Esophagus mucosa (tissue), 1 donor: ENCODE measurements at places on chromosomes 2 and 18. TPM values are rescaled to one million over a fixed set of nuclear protein-coding genes. Genes with fewer than 3 reads are reported as not detected.

Gene HOXD9
- 1.1 TPM for total RNA-seq

DNA sequence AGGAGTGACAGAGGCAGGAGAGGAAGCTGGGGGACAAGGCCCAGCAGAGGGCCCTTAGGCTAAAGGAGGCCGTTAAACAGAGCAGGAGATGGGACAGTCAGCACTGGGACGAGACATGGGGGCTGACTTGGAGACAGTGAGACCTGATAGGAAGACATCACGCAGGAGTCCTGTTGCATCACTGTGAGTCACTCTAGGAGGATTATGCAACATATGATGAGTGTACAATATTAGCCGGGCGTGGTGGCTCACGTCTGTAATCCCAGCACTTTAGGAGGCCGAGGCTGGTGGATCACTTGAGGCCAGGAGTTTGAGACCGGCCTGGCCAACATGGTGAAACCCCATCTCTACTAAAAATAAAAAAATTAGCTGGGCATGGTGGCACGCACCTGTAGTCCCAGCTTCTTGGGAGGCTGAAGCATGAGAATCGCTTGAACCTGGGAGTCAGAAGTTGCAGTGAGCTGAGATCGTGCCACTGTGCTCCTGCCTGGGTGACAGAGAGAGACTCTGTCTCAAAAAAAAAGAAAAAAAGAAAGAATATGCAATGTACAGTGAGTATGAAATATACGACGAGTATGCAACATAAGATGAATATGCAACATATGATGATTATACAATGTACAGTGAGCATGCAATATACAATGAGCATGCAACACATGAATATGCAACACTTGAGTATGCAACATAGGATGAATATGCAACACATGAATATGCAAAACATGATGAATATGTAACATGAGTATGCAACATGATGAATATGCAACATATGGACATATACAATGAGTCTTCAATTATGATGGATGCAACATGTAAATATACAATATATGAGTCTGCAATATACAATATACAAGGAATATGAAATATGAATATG, 83.3 kb upstream of the ID2 start:
- ATAC-seq: peak; percentile 96

- no peak for ATAC-seq
Measured at GRCh38 chr18:58501066-58501896, 127.6 kb downstream of the ALPK2 start.

DNA sequence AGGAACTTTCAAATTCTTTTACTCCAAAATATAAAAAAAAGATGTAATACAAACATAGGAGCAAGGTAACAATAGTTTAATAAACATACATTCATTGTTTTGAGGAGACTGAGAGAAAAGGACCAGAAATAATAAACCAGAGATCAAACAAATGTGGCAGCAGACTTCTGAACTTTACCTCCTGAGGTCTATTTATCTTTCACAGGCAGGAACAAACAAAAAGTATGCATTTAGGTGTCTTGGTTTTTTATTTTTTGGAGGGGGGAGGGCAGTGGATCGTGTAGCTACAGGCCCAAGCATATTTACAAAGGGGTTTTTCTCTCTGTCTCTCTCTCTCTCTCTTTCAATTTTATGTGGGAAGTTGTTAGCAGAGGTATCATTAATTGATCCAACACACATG, 5.6 kb downstream of the PPP4R1 start:
- no peak for ATAC-seq

Gene C2orf49
- 9.4 TPM for total RNA-seq

- ATAC-seq: peak; percentile 34
Measured at GRCh38 chr2:216546641-216547403, 48.2 kb downstream of the RPL37A start.

- ATAC-seq: no peak
Measured at GRCh38 chr2:227503433-227504406, 31.8 kb downstream of the AGFG1 start.

- no peak for ATAC-seq
Measured at GRCh38 chr2:219388907-219389156, 1.1 kb upstream of the DNPEP start.

GRCh38 chr2:84969511-84970209, 1.3 kb upstream of the KCMF1 start:
- no peak for ATAC-seq

DNA sequence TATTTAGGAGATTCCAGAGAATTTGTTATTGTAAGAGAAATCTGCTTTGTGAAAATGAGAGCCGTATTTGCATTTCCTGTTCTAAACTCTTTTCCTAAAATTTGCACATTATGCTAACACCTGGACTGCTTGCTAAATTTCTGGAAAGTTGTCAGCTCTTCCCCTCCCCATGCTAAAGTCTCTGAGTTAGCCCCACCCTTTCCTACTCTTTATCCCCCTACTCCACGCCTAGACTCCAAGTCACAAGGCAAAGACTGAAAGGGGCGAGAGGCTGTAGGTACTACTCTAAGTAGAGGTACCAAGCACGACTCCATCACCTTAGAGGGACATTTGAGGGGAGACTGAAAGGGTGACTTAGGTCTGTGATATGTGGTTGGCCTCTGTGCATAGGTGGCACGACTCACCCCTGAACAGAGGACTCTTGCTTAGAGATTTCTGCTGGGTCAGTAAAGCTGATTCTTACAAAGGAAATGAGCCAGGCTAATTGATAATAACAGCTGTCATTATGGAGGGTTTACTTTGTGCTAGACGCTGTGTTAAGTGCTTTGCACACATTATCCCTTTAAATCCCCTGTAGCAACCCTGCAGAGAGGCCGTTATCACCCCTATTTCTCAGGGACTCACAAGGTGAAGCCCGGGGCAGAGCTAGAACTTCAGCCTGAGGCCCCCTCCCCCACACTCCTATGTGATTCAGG, 373.5 kb downstream of the EN1 start:
- no peak for ATAC-seq

DNA sequence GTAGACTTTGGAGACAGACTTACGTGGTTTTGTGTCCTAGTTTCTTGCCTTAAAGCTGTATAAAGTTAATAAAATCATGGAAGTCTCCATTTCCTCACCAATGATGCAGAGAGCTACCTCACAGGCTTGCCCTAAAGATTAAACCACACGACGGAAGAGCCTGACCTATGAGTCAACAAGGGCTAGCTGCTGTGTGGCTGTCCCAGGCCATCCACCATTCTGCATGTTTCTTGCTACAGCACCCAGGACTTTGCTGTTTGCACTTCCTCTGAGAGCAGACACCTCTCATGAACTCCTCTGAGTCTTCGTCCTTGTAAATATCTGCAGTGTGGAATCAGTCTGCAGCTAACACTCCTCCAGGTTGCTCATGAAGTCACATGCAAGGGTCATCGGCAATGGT, 160.0 kb upstream of the TRIB2 start:
- ATAC-seq: peak; percentile 49

GRCh38 chr18:56492136-56492535, 146.3 kb downstream of the TXNL1 start:
- ATAC-seq: no peak

GRCh38 chr2:198712485-198712884, 745.3 kb downstream of the SATB2 start:
- ATAC-seq: no peak

- peak; percentile 47 for ATAC-seq
Measured at GRCh38 chr2:199471443-199472057, 13.8 kb upstream of the SATB2 start.

DNA sequence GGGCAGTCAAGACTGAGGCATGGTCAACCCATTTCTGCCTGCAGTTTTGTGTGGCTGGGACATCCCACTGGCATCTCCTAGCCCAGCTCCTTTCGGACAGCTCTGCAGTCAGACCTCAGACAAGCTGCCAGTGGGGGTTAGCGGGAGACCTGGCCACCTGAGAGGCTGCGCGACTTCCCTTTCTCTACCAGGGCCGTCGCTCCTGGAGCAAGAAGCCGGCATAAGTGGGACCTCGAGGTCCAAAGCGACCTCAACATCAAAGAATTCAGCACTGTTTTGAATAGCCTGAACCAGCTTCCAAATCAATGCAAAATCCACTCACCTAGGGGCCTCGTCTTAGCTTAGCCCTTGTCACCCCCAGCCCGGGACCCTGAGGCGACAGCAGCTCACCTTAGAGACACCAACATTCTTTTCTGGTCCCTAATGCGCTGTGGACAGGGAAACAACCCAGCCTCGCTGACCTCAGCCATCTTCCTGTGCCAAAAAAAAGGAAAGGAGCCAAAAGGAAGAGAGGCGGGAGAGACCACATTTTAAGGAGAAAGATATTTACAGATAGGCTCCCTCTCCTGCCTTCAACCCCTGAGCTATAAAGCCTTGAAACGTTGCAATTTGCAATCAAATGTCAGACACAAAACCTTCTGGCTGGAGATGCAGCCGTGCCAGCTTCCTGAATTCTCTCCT, 81.2 kb downstream of the GFPT1 start:
- no peak for ATAC-seq

- ATAC-seq: no peak
Measured at GRCh38 chr2:209145941-209146681, 277.7 kb upstream of the MAP2 start.

Gene PROC
- 0.20 TPM for total RNA-seq

Gene ACAA2
- 27.6 TPM for total RNA-seq

Gene SKA1
- total RNA-seq: 7.0 TPM

GRCh38 chr18:11183637-11184036, 34.3 kb upstream of the PIEZO2 start:
- no peak for ATAC-seq

- peak; percentile 64 for ATAC-seq
Measured at GRCh38 chr2:47344890-47345589, 57.9 kb upstream of the MSH2 start.

DNA sequence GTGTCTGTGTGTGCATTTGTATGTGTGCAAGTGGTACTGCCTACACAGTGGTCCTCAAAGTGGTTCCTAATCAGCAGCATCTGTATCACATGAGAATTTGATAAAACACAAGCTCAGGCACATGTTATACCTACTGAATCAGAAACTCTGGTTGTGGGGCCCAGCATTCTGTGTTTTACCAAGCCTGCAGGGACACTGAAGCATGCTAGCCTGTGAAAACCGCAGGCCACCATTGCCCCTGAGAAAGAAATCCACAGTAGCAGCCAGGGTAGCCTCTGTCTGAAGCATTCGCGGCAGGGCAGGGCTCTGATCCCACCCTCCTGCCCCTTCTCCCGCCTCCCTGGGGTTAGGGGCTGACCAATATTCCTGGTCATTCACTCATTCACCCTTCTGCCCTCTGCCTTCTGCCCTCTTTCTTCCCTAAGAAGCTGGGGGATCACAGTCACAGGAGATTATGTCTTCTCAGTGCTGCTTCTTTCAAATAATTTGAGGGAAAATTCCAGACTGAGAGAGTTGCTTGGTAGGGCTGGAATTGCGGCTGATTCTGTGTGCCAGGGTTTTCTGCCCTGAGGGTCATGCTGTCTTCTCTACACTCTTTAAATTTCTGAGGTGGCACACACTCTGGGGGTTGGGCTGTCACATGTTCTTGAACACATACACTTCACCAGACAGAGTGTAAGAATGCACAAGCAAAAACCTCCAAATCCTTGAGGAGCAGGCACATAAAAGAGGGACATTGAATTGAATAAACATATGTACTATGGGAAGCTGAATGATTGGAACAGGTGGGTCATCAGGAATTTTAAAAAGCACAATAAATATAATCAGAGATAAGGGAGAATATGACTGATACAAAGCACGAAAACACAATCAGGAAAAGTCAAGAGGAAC, 126.6 kb upstream of the SEC11C start:
- ATAC-seq: no peak

- ATAC-seq: no peak
Measured at GRCh38 chr2:122660786-122661634, 905.6 kb downstream of the TSN start.

Gene WDR35
- total RNA-seq: 2.4 TPM

DNA sequence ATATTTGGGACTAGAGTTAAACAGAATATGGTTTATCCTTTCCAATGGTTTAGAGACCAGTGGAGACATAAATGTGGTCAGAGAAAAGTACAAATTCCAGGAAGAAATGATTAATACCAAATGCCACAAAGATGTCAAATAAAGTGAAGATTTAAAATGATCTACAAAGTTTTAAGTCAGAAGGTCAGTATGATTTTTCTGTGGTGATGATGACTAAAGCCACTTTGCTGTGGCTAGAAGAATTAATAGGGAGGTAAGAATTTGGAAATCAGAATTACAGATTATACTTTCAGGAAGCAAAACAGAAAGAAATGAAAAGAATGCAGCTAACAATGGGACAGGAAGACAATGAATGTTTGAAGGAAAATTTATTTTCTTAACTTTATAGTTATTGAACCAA, 91.5 kb upstream of the CDH7 start:
- no peak for ATAC-seq

Gene UGT1A4
- 0.80 TPM for total RNA-seq

DNA sequence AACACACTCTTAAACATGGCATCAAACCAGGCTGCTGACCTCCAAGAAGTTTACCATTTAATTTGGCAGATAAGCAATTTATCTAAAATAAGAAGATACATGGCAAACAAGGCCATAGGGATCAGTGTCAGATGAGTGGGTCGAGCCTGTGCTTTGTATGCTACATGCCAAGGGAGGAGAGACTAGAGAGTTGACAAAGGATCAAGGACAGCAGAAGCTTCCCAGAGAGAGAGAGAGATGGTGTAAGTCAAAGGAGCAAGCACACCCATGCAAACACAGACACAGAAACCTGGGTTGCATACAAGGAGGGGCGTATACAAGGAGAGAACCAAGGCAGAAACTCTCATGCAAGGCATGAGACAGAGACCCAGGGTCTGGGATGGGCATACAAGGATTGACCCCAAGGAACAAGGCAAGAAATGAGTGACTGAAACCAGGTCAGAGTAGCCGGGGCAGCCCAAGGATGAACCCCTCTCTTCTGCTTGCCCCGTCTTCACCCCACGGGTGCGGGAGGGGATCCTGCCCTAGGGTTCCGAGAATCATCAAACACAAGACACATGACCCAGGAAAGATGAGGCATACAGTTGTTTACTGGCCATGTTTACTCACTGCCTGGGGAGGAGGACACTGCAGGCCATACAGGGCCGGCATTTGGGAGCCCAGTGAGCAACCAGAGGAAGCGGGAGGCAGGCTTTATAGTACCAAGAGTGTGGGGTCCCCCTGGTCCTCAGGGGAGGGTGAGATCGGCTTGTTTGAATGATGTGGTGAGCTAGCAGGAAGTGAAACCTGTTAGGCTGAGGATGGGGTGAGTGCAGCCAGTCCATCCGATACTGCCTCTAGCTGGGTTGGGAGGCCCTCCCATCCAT, 529.2 kb upstream of the ID2 start:
- ATAC-seq: no peak

GRCh38 chr2:148533685-148534084, 110.9 kb upstream of the EPC2 start:
- ATAC-seq: no peak

Gene RAB6D
- total RNA-seq: not detected

- ATAC-seq: no peak
Measured at GRCh38 chr2:230790981-230791380, 73.8 kb upstream of the ITM2C start.

- ATAC-seq: no peak
Measured at GRCh38 chr18:77056344-77057005, 76.1 kb downstream of the MBP start.

GRCh38 chr2:150292807-150293206, 194.7 kb downstream of the RND3 start:
- no peak for ATAC-seq

DNA sequence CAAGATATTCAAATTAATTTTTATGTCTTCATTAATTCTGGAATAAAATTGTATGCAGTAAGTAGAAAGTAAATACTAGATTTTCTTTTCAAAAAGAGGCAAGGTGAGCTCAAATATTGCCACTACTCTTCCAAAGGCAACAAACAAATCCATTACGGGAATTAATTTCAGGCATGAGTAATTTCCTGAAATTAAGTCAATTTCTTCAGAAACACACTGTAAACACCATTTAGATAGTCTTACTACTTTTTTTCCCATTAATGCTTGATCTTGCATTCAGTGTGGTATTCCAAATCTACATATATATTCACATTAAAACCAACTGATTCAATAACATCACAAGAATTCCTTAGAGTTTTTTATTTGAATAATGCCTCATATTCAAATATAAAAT, 1274.0 kb upstream of the CRIM1 start:
- ATAC-seq: no peak

Gene MZT2B
- total RNA-seq: 270 TPM
